ENCODE measurements at places on chromosomes 3 and 15.

- no peak for DNase-seq
These were observed 402.9 kb downstream of the TBL1XR1 start for GRCh38 chr3:176794406-176794805.

- no peak for DNase-seq
These were observed 4.9 kb upstream of the RPN1 start for GRCh38 chr3:128655531-128655930.

GRCh38 chr3:195246581-195246995 is 24.4 kb downstream of the XXYLT1 start:
- no peak for DNase-seq

- no peak for DNase-seq
These were observed 163.2 kb downstream of the PDZRN3 start for GRCh38 chr3:73461547-73461946.

- no peak for DNase-seq
These were observed 4.0 kb downstream of the NT5DC2 start for GRCh38 chr3:52529376-52530333.

GRCh38 chr3:195162033-195162669 is 108.8 kb downstream of the XXYLT1 start:
- DNase-seq = peak; percentile 48

DNA sequence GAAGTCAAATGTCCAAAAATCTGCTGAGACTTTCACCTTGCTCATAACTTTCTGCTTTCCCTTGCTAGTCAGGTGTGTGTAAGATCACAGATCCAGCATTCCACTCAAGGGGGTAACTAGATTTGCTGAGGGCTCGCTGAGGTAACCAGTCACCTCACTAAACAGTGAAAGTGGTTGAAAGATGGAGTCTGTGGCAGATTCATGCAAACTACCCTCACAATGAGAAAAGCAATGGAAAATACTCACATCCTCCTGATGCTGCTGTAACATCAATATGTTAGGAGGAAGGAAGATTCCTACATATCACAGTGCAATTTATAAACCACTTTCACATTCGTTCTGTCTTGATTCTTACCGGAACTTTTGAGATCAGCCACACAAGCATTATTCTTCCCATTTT is 174.3 kb upstream of the BCL6 start:
- no peak for DNase-seq

DNA sequence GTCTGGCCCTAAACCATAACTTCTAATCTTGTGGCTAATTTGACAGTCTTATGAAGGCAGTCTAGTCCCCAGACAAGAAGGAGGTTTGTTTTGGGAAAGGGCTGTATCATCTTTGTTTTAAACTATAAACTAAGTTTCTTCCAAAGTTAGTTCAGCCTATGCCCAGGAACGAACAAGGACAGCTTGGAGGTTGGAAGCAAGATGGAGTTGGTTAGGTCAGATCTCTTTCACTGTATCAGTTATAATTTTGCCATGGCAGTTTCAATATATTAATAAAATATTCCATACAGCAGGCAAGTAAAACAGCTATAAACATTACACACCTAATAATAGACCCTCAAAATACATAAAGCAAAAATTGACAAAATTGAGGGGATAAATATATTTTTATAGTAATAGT is 13.1 kb upstream of the ZNF662 start:
- no peak for DNase-seq

- no peak for DNase-seq
These were observed 129.6 kb downstream of the CHSY1 start for GRCh38 chr15:101122266-101122665.

DNA sequence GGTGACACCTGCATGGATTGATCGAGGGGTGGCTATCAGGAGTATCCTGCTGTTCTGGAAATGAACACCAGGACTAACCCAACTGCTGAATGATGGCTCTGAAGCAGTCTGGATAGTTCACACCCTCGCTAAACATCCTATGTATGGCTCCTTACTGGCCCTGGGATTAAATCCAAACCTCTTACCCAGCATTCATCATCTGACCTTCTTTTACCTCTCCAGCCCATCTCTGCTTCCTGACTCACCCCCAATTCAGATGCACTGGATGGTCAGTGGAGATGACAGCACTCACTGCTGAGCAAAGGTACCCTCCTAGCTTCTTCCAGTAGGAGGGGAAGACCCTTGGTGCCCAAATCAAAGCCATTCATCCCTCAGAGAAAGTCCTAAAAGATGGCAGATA is 235.2 kb upstream of the TRIM42 start:
- no peak for DNase-seq

DNA sequence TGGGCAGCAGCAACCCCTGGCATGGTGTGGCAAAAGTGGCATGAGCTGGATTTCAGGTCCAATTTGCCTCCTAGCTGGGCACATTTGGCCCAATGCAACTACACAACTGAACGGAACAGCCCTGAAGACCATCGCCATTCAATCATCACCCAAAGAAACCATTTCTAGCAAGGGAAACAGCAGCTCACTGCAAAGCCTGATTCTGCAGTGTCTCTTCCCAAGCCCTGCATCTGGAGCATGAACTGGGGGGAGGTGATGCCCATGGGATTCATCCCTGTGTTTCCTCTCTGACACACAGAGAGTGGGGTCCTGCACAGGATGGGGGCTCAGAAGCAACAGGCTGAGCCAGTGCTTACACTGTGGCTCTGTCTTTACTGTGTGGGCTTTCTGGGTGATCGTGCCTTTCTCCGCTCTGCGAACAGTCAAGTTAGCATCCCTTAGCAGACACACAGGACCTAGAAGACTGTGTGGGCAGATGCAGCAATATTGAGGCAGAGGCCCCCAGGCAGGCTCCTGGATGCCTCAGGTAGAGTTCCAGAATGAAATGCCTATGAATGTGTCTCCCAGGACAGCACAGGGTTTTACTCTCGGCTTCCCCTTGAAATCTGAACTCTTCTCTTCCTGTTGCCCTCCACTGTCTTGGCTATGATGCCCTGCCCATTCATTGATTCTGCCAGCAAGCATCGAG is 91.1 kb upstream of the ALDH1A3 start:
- no peak for DNase-seq

- DNase-seq = no peak
These were observed 23.8 kb upstream of the TCF12 start for GRCh38 chr15:56894601-56895000.

- DNase-seq = no peak
These were observed 55.5 kb downstream of the PLS1 start for GRCh38 chr3:142651711-142652110.

DNA sequence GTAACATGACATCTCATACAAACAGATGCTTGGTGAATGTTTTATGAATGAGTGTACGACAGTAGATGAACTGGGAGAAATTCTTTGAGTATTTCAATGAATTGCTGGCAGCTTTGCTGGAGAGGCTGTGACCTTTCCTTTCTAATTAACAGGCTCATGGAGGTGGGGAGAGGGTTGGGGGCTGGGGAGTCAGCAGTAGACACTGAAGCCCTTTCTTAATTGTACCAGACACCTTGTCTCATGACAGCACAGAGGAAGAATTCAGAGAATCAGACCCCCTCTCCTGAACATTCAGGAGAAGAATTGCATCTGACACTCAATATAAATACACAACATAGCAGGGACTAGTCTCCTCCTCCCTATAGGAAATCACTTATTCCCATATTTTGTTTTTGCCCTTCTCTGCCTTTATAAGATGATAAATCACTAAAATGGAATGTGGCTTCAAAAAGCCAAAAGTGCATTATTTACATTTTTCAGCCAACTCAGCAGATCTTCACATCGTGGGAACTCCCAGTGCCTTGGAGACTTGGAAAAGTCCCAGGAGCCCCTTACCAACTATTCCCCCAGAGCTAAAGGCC is 66.2 kb upstream of the TPM1 start:
- DNase-seq = no peak

DNA sequence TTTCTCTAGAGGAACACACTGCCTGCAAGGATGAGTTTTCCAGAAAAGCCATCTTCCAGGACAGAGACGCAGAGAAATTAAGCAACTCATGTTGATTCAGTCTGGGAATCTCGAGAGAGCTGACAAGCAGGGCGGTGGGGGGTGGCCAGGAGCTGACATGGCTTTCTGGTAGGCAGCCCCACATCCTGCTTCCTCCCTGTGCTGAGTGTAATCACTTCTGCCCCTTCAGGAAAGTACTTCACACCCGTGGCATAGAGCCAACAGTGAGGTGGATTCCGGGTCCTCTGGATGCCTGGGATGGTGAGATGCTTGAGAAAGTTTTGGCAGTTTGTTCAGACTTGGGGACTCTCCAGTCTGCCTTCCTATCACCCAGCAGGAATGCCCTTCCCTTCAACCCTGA is 221.1 kb downstream of the SLCO3A1 start:
- no peak for DNase-seq

DNA sequence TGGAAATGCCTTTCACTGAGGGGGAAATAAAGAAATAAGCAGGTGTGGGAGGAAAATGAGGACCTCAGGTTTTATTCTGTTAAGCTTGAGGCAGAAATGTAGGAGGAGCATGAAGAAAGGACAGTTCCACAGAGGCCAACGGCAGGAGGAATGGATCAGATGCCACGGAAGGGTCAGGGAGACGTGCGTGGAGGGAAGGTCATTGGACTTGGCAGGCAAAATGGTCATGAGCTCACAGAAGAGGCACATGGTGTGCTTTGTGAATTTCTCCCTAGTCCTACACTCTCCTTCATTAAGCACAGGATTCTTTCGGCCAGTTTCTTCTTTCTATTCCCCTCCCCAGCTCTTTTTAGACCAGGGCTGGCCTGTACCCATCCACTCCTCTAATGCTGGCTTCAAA is 32.5 kb upstream of the THSD4 start:
- no peak for DNase-seq

- DNase-seq = peak; percentile 67
These were observed 9.5 kb downstream of the RPS17 start for GRCh38 chr15:82530606-82531379.

- DNase-seq = no peak
These were observed 30.4 kb downstream of the MGA start for GRCh38 chr15:41690636-41691035.

DNA sequence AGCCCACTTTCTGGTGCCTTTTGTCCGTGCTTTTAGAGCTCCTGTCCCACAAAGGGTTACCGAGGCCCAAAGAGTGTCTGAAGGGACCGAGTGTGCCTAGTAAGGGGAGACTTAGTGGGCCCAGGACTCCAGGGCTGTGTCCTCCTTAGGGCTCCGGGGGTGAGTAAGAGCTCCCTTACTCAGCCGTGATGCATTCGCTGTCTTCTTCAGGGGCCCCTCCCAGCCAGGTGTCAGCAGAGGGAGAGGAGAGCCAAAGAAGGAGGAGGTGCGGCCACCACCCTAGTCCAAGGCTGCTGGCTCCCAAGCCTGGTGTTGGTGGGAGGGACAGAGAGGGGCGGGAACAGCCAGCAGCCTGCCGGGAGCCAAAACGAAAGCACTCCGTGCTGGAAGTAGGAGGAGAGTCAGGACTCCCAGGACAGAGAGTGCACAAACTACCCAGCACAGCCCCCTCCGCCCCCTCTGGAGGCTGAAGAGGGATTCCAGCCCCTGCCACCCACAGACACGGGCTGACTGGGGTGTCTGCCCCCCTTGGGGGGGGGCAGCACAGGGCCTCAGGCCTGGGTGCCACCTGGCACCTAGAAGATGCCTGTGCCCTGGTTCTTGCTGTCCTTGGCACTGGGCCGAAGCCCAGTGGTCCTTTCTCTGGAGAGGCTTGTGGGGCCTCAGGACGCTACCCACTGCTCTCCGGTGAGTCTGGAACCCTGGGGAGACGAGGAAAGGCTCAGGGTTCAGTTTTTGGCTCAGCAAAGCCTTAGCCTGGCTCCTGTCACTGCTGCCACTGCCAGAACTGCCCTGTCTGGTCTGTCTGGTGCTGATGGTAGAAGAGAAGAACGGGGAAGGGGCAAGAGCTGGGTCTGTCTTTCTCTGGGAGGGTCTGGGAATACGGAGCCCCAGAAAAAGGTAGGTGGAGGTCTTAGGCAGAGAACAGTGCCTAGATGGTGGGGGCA is at the start of gene IL17RC:
IL17RC (plus strand) TSS at position 365 of the 947 bp plus-strand sequence; CDS start at position 583, 218 bp downstream.
- DNase-seq = peak; percentile 79

- no peak for DNase-seq
These were observed 63.3 kb downstream of the ATP1B3 start for GRCh38 chr3:141939759-141940158.

GRCh38 chr15:35450492-35450891 is 95.5 kb downstream of the DPH6 start:
- DNase-seq = no peak

GRCh38 chr3:28247286-28247685 is 5.9 kb downstream of the CMC1 start:
- no peak for DNase-seq

DNA sequence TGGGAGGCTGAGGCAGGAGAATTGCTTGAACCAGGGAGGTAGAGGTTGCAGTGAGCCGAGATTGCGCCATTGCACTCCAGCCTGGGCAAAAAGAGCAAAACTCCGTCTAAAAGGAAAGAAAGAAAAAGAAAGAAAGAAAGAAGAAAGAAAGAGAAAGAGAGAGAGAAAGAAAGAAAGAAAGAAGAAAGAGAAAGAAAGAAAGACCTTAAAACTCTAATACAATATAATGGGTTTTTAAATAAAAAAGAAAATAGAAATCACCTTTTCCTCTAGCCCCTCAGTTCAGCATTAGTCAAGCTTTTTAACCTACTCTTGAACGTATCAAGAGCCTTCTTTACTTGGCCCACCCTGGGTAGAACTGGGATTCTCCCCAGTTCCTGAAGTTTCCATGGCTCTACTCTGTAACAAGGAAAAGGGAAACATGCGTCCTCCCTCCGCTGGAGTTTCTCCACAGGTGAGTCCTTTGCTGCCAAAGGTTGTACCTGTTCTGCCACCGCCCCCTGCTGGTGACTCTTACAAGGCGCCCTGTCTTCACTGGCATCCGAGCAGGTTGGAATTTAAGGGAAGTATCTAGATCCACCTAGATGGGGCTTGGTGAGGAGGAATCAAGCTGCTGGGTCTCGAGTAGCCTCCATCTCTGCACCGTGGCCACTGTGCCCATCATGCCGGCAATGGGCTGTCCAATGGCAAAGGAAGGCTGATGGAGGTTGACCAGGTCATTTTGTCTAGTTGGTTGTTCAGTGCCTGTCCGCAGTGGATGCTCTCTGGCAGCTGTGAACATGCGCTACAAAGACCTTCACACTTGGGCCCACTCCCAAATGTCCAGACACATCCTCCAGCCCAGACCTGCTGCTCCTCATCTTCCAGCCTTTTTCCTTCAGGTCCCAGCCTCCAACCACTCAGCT is 20.6 kb upstream of the EPHB3 start:
- DNase-seq = peak; percentile 38

DNA sequence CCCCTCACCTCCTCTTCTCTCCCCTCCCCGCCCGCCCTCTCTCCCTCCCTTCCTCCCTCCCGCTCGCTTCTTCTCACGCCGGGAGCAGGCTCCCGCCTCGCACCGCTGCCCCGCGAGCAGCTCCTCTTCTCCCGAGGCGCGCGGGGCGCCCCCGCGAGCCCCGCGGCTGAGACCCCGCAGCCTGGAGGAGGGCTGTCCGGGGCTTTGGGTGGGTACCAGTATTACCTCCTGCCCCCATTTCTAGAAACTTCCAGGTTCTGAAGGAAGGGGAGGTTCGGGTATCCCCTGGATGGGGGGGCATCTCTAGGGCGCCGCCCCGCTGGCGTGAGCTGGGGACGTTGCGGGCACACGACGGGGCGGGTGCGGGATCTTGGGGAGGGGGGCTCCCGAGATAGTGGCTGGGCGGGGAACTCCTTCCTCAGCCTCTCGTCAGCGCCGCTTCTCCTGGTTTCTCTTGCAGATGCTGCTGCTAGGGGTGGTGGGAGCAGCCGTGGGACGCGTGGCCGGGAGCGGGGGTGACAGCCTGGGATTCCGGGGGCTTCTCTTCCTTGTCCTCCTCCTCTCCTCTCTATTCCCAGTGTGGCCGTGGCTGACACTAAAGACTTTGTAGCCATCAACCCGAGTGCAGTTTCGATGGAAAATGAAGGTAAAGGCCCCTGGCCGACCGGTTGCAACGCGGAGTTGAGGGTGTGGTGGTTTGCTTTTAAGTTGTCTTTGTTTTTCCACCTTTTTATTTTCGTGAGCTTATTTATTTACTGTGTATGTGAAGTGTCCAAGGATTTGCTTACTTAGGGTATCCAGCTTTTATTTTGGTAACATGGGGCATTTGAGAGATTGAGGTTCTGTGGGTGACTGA is 474 bp downstream of the ATP2C1 start:
- peak; percentile 62 for DNase-seq
